ENCODE measurements at places on chromosomes 11 and 22.

DNA sequence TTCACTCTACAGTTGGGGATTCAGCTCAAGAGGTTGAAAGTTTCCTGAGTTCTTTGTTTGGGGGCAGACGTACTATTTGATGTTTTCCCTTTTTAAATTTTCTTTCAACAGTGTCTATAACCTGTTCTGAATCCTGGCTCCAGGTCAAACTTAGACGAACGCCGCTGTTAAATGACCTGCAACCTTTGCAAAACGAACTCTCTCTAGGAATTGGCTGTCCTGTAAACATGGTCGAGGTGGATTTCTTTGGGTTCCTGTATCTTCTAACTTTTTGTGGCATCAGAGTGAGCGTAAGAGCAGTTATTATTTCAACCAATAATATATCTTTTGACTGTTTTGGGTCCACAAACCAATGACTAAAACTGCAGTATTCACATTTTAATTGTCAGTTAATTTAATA is 1.6 kb downstream of the OOSP4A start:
- H3K27me3 ChIP-seq = no peaks in the 10 kb centered on the region
- DNase-seq = no peak
- no peaks in the 10 kb centered on the region for H3K4me1 ChIP-seq
- no peaks in the 10 kb centered on the region for H3K36me3 ChIP-seq

GRCh38 chr22:27809226-27809603 is 7.7 kb upstream of the MN1 start:
- H3K4me3 ChIP-seq = no peak overlapping the region
- peaks cover 10% of the 10 kb centered on the region for H3K27me3 ChIP-seq
- H3K4me1 ChIP-seq = peaks cover 6% of the 10 kb centered on the region
- peak; percentile 59 for DNase-seq
- no peaks in the 10 kb centered on the region for H3K36me3 ChIP-seq
- H3K27ac ChIP-seq = no peak overlapping the region

DNA sequence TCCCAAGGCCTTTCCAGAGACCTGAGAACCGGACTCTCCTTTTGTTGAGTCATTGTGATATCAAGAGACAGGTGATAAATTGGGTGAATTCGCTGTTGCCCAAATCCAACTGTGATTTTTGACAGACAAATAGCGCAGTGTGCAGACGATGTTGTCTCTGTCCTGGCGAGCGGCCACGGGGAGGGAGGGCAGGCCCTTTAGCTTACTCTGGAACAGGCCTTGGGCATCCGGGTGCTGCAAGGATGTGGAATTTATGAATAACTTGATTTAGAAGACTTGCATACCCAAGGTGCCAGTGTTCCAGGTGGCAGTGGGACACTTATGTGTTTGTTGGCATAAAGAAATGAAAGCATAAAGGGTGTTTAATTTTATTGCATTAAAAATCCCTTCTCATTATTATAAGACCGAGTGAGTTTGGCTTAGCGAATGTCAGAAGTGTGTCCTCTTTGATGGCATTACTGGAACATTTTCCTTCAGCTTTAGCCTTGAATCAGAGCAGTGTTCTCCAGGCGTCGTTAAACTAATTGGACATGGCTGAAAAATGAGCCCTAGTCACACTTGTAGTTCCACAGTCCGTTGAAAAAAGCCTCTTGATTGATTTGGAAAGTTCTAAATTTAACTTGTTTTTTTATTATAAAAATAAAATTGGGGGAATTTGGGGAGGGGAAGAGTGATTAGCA is 9.4 kb downstream of the LDLRAD3 start:
- no peak for DNase-seq
- peaks cover 6% of the 10 kb centered on the region for H3K36me3 ChIP-seq
- H3K27ac ChIP-seq = no peak overlapping the region
- no peak overlapping the region for H3K4me3 ChIP-seq
- H3K27me3 ChIP-seq = no peaks in the 10 kb centered on the region

- no peaks in the 10 kb centered on the region for H3K36me3 ChIP-seq
- H3K27ac ChIP-seq = peak overlapping the region; percentile 100
- peak; percentile 72 for DNase-seq
- H3K4me3 ChIP-seq = peak overlapping the region; percentile 90
- H3K4me1 ChIP-seq = peaks cover 19% of the 10 kb centered on the region
Observed at GRCh38 chr22:31248138-31248745, 36.1 kb downstream of the LIMK2 start.
